Stimulated activated CD4-positive, alpha-beta T cell treated with anti-CD3 and anti-CD28 coated beads, Interleukin-1b, Interleukin-23, amount 100 ng/mL, for 1 hour (primary cell): ENCODE measurements at places on chromosomes 12 and 14.

DNA sequence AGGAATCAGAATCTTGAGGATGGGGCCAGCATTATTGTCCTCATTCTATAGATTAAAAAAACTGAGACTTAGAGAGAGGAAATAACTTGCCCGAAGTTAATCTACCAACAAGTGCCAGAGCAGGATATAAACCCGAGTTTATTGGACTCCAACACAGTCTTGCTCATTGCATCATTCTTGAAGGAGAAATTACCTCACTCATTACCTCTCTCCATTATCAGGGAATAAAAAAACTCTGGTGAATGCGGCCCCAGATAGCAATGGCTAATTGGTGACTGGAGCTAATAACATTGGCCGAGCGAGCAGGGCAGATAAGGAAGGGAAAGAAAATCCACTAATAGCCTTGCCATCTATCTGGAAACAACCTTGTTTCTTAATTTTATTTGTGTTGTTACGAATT lies 24.7 kb upstream of the TMED10 start:
- DNase-seq, result no peak

DNA sequence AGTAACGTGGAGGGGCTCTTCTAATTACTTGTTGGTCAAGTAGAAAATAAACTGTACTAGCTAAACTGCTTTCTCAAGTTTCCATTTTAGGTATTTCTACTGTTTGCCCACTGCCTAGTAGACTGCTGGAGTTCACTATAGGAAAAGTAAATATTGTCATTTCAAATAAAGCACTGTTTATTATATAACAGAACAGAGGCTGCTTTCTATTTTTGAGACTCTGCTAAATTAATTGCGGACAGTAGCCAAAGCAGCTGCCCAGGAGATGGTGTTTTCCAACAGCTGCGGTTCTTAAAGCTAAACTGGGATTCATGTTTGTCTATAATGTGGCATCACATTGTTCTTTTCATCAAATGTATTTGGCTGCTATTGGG lies 15.9 kb upstream of the SIX1 start:
- no peak for DNase-seq

DNA sequence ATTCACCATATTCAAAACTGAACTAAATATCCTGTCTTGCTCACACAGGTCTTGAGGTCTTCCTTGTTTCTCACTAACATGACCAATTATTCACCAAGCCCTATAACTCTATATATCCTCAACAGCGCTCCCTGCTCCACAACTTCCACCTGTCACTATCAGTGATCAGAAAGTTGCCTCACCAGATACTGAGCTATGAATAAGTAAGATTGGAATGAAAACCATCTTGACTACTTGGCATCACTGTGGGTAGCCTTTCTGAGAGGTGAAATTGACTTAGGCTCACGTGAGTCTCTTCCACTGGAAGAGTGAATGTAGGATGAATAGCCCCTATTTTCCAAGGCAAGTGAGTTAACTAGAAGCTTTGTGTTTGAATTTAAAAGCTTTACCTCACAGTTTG lies 167.1 kb downstream of the PIK3C2G start:
- DNase-seq, result no peak

GRCh38 chr14:104320611-104321086 lies 182.3 kb downstream of the KIF26A start:
- DNase-seq, result no peak

- DNase-seq, result no peak
Observed at GRCh38 chr14:88229428-88229827, 93.6 kb downstream of the KCNK10 start.

DNA sequence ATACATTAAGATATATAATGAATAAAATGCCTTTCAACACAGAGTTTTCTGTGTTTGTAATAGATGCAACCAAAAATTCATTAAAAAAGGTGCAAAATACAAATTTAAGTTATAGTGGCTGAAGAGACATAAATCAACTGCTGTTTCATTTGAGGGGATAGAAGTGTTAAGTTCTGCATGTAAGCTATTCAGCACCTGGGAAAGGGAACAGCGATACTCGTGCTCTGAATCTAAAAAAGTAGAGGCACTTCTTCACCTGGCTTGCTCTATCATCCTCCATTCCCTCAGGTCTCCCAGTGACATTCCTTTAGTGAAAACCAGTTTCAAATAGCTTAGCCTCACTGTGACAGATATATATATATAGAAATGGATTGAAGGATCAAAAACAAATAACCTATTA lies 222.6 kb downstream of the ACSS3 start:
- no peak for DNase-seq

- DNase-seq, result no peak
Observed at GRCh38 chr12:50640321-50640939, 123.5 kb upstream of the ATF1 start.

DNA sequence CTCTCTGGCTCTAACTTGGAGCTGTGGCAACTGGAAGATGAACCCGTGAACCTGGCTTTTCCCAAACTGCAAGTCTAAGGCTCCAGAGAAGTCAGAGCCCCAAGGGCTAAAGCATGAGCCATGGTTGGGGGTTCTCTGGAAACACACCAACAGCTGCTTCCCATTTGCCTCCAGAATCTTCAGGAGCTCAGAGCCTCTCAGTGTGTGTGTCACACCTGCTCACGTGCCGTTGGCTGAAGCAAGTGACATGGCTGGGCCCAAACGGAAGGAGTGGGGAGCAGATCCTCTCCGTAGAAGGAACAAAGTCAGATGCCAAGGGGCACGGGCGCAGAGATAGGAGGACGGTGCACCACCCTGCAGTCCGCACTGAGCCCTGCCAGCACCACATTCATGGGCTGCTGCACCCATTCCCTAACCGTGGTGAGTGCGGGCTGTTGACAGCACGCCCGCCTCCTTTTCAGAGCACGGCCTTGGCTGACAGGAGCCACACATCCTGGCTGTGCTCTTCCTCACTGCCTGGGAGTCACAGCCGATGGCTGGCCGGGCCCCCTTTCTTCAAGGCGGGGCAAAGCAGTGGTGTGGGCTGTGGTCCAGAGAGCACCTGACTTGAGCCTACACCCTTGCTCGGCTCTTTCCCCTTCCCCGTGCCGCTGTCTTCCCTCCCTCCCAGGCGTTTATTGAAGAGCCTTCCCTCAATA lies 16.6 kb upstream of the TRAF3 start:
- no peak for DNase-seq

DNA sequence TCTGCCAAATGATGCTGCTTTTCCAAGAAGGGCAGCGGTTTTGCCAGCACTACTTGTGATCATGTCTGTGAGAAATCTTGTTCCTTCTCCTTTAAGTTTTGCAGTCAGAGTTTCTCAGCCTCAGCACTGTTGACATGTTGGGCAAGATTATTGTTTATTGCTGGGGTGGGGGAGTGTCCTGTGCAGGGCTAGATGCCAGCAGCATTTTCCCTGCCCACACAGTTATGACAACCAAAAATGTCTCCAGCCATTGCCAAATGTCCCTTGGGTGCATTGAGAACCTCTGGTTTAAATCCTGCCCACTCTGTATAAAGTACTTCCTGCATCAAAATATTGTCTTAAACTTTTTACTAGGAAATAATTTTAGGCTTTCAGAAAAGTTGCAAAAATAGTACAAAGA lies 20.0 kb downstream of the TMEM132C start:
- DNase-seq, result no peak

DNA sequence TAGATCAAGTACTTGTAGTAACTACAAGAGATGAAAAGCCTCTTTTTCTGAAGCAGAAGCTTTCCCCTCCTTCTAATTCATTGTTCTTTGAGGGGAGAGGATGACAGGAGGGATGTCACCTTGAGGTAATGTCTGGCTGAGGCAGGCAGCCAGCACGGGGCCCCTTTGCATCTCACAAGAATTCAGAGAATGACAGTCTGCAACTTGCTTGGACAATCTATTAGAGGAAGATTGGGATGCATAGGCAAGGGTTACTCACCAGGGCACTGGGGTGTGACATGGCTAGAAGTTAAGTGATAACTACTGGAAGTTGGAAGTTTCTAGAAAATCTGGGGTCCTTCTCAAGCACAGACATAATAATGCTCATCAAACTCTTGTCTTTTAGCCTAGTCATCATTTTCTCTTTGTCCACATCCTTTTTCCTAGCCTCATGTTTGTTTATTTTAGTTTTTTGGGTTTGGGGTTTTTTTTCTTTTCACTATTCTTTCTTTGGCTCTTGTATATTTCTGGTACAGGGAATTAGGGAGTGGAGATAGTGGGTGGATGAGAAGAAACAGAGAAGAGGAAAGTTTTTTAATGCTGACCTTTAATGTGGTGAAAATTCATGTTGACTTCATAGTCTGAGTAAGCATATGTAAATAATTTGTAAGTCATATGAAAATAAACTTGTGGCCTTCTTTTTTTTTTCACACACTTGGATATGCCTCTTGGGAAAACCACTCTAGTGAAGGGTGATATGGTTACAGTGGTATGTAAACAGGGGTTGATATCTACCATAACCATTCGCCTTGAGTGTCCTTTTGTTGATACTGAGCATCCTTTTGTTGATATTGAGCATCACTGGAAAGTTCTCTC lies 55.1 kb downstream of the TTLL5 start:
- no peak for DNase-seq

- no peak for DNase-seq
Observed at GRCh38 chr12:15011162-15011561, 38.3 kb downstream of the PDE6H start.

- DNase-seq, result no peak
Observed at GRCh38 chr12:124632519-124632984, 65.1 kb upstream of the NCOR2 start.

GRCh38 chr14:96802963-96803362 lies 5.8 kb downstream of the VRK1 start:
- DNase-seq, result no peak

DNA sequence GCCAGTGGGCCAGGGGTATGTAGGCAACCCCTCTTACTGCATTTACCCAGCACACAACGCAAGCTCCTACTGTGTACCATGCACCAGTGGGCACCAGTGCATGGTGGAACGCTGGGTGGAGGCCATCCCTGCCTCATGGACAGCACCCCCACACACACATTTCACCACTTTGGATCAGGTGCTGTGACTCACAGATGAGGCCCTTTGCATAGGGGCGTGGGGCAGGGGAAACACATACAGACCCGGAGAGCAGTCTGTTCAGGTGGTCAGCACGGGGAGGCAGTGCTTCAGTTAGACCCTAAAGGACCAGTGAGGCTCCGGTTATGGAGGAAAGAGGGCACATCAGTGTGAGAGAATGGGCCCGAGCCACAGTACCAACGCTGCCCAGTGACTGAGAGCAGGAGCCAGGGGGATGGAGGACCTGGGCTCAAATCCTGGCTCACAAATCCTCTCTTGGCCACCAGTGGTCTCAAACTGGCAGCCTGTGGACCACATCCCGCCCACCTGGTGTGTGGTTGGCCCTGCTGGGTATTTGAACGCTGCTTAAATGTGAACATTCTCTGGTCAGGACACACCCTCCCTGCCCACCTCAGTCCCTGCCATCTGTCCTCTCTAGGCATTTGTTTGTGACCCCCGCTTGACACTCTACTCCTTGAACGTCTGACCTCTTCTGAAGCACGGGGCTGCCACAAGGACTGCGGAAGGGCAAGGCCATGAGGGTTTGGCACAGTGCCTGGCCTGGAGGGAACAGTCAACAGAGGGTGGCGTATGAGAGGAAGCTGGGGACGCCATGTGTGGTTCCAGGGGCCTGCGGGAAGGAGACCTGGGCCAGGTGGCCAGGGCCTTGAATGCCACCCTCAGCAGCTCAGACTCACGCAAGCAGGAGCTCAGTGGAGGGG lies 46.7 kb downstream of the FAM222A start:
- DNase-seq, result no peak

- DNase-seq, result no peak
Observed at GRCh38 chr12:128969480-128970055, 116.3 kb downstream of the GLT1D1 start.

GRCh38 chr12:93680006-93680405 lies 2.8 kb downstream of the CRADD start:
- DNase-seq, result no peak

- DNase-seq, result no peak
Observed at GRCh38 chr14:74977901-74978385, 22.5 kb upstream of the PGF start.

GRCh38 chr14:53772936-53773335 lies 183.7 kb downstream of the BMP4 start:
- no peak for DNase-seq

GRCh38 chr12:79843978-79844377 lies 90.9 kb downstream of the PPP1R12A start:
- no peak for DNase-seq

DNA sequence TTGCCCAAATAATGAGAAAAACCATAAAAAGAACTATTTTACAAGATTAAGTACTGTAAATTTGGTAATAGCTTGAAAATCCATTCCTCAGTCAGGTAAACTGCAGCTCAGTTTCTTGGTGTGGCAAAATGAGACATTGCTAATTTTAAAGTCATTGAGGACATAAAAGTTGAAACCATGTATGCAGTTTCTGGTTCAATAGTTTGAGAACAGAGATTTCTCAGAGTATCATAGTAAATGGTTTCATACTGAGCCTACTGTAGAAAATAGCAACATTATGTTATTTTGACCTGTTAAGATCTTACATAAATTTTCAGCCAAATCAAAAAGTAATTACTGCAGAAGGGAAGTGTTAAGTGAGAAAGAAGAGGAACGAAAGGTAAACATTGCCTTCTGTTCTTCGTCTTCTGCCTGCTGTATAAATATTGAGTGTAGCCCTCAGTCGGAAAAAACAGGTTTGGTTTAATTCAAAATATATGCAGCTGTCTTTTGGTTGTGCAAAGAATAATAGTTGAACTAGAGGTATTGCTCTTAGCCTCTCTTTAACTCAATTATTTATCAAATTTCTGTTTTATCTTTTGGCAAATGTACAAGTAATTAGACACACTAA lies 119.6 kb downstream of the SYNE2 start:
- DNase-seq, result no peak

DNA sequence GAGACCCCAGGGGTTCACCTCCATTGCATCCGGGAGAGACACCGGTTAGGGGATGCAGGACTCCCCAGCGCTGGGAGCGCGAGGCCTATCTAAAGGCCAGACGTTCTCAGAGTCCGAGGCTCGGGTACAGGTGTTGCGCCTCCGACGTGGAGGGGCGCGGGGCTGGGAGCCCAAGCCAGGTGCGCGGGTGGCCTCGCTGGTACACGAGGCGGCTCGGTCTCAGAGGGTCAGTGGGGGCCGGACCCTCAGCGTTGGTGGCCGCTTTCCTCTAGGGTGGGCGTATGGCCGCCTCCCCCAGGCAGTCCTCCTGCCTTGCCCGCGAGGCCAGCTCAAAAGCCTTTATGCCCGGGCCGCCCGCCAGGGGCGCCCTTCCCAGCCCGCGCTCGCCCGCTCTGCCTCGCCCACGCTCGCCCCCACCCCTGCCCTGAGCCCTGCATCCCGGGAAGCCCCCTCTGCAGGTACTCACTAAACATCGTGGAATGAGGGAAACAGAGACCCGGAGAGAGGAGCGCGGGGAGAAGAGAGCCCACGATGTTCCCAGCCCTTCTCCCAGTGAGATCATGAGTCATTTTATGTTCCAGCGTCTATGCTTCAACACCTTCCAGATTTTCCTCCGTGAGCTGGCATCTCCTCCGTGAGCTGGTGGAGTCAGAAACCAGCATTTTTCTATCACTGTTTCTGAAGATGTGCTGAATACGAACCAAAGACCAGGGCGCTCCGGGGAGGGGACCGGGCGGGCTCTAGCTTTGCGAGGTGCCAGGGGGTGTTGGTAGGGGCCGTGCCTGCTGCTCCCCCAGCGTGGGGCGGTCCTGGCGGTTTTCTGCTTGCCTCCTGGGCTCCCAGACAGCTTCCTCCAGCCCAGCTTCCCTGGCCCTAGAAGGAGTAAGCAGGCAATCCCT lies 73.8 kb downstream of the DIO3 start:
- no peak for DNase-seq
